CD4-positive, alpha-beta memory T cell (primary cell): ENCODE measurements at places on chromosomes 7 and 10.

- DNase-seq: no peak
These were observed 108.0 kb downstream of the SDK1 start for GRCh38 chr7:3408814-3409595.

GRCh38 chr7:152329469-152329868, 106.3 kb downstream of the KMT2C start:
- DNase-seq: no peak

GRCh38 chr7:28606421-28606820, 194.1 kb downstream of the CREB5 start:
- DNase-seq: no peak

GRCh38 chr7:156651474-156651873, 10.9 kb downstream of the RNF32 start:
- no peak for DNase-seq

- DNase-seq: no peak
These were observed 43.8 kb downstream of the ETV1 start for GRCh38 chr7:13945670-13946069.

DNA sequence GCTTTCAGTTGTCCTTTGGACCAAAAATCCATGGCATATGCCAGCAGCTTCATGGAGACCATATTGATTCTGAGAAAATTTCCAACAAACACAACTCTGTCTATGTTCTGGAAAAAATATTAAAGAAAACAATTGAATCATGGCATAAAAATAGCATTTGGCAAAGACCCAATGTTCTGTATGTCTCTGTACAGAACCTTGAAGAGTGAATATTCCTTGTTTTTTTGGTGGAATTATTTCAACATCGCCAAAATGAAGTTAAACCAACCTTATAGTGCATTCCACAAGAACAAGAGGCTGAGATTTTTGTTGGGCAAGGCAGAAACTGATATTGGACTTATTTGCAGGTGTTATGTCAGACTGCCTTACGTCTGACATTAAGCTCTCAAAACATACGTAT, 53.3 kb upstream of the SLC16A12 start:
- no peak for DNase-seq

GRCh38 chr7:102836977-102837376, 75.8 kb upstream of the LRRC17 start:
- DNase-seq: no peak

- no peak for DNase-seq
These were observed 40.5 kb upstream of the ACSL5 start for GRCh38 chr10:112333452-112333851.

DNA sequence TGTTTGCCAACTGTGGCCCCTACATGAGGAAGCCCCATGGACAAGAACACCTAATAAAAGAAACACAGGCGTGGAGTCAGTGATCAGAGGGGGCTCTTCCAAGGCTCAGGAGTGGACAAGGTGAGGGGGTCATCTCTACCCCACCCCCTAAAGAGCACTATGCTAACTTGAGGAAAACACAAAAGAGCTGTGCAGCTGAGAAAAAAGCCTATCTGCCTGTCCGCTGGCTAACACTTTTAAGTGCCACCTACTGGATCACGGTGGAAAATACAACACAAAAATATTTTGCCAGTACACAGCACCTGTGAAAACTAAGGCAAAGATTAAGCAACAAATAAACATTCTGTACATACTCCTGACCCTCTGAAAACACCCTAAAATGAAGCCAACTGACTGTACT, 53.1 kb upstream of the COBL start:
- DNase-seq: no peak

- DNase-seq: no peak
These were observed 131.1 kb upstream of the PTPRZ1 start for GRCh38 chr7:121741896-121742295.

- DNase-seq: peak; percentile 32
These were observed 233.0 kb upstream of the MKLN1 start for GRCh38 chr7:131094685-131095084.

DNA sequence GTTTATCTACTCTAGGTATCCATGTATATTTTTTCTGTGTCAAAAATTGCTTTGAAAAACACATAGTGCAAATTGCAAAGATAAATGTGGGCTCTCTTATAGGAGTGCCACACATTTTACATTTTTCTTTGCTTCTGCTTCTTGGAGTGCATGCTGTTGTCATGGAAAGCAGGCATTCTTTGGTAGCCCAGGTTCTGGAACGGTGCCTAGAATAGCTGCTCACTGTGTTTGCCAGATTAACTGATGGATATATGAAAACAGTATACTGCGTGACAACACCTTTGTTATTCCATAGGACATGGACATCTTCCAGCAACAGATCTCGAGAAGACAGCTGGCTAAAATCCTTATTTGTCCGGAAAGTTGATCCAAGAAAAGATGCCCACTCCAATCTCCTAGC, 13.4 kb downstream of the NIPSNAP2 start:
- DNase-seq: no peak

GRCh38 chr10:21927631-21928353, 75.7 kb downstream of the DNAJC1 start:
- DNase-seq: no peak

DNA sequence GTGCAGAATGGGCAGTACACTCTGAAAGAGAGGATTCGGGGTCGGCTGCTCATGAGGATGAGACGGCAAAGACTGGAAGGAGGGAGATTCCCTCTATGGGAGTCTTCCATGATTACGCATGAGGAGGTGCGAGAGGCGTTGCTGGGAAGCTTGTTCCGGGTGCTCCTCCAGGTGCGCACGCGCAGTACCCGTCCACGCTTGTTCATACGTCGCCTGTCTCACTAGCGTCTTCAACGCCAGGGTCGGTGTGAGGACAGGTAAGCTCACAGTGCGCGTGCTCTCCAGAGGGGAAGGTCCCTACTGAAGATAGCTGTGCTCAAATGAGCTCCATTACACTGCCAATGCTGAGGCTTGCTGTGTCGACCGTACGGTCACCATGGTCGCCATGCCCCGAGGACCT, 39.3 kb upstream of the BNIP3 start:
- no peak for DNase-seq

GRCh38 chr7:54090652-54091213, 451.4 kb upstream of the VSTM2A start:
- no peak for DNase-seq

- no peak for DNase-seq
These were observed 808 bp downstream of the C10orf71 start for GRCh38 chr10:49299816-49300139.

DNA sequence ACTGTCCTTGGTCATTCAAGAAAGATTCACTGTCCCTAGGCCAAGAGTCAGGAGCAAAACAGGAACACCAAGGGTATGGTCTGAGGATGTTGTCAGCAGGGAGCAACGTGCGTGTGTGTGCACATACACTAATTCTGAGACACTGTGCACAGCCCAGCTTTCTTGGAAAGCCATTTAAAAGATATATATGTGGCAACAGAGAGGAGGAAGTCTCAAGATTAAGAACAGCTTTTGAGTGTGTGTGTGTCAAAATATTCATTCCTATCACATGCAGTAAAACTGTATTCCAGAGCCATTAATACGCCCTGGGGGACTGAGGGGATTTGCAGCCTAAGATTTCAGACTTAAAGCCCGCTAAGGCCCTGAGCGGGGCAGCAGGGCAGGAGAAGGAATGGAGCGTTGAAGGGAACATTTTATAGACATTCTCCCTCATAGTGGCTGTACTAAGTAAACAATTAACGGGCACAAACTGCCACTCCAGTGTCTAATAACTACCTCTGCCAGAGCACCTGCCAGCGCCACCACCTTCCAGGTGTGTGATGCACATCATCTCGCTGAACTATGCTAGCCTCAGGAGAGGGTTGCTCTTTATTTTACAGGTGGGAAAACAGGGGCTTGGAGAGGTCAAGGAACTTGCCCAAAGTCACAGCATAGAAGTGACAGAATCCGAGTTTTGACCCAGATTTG, 2.0 kb downstream of the NOD1 start:
- no peak for DNase-seq

DNA sequence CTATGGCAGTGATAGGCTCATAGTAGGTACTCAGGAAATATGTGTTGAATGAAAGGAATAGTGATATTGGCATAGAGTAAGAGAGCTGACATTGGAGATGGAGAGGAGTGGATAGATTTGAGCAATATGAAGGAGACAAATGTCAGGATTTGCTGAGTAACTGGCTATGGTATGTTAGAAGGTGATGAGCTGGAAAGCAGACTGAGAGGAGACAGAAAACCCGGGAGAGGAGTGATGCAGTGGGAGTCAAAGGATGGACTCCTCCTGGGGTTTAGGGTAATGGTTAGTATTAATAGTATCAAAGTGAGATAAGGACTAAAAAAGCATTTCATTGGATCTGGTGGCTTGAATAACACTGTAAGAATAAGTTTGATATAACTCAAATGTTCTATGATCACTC, 64.8 kb downstream of the CD36 start:
- DNase-seq: no peak

DNA sequence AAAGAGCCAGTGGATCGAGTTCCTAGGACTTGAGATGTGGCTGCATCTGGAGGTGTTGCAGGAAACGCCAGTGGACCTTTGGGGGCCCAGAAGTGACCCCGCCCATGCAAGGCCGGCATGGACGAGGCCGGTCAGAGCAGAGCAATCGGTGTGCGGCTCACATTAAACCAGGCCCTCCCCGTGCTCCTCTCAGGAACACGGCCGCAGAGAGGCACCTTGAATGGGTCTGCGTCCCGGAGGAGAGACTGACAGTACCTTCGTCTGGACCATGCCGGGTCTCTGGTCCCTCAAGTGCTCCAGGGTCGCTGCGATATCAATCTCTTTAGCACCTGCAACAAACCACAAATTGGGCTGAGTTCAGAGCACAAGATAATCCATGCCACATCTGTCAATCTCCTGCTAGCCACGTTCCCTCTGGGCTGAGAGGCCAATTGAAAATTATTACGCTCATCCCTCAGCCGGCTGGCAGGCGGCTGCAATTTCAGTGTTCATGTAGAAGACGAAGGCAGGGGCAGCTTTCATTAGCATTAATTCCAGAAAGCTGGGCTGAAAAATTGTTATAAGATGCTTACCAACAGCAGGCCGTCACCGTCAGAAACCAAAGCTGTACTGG, 212.0 kb downstream of the DNAJB6 start:
- DNase-seq: no peak

GRCh38 chr10:54372179-54372578, 428.9 kb downstream of the PCDH15 start:
- DNase-seq: no peak

DNA sequence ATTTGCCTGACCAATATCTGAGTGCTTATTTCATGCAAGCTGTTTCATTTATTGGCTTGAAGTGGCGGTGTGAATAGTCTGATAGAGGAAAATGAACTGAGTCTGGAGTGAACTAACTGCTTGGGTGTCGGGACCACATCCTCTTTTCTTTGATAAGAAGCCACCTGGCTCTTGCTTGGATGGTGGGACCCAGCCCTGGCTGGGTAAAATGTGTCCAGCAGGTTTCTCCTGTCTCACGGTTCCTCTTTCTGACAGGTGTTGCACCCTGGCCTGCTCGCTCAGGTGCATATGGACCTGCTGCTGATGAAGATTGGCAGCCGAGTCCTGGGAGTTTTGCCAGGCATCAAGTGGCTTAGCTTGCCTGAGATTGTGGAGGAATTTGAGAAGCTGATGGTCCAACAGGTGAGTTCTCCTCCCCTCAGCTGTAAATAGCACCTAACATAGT, 1.6 kb downstream of the ADCK2 start:
- DNase-seq: no peak

GRCh38 chr7:50657341-50657873, 92.2 kb upstream of the DDC start:
- no peak for DNase-seq

- no peak for DNase-seq
These were observed 361.5 kb downstream of the FRMD4A start for GRCh38 chr10:13969118-13969791.

DNA sequence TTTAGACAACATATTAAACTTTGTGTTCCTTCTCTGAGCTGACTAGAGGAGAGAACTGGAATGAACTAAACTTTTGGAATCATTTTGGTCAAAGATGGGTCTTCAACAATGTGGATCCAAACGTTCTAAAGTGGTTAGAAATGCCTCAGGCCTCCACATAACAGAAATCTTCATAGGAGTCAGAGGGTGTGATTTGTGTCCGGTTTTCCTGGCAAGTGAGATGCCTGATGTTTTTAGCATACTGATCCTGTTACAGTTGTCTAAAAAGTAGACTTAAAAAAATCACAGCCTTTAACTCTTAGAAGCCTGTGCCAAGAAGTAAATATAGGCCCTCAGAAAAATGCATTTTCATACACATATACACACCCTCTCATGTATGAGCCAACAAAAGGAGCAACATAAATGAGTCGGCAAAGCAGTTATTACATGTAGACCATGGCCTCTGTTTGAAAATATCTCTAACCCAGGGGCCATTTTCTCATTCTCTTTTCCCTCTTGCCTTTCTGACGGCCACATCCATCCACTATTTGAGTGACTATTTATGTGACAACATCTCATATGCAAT, 64.5 kb downstream of the ST7 start:
- DNase-seq: no peak

DNA sequence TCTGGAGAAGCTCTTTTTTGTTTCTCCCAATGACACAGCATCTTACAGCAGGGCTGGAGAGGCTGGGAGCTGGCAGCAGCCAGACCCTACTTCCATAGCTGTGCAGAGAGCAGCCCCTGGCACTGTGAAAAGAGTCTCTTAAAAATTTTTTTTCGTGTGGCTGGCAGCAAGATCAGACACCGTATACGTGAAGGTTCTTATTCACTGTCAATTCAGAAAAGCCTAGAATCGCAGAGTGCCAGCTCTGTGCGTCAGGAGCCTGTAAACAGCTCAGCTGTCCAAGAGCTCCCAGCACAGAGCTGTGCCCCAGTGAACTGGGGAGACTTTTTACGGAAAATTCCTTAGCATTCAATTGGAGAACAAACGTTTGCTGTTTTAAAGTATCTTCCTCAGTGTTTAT, 6.5 kb downstream of the BAG3 start:
- DNase-seq: no peak

GRCh38 chr7:102042016-102042656, 224.7 kb downstream of the CUX1 start:
- DNase-seq: no peak

DNA sequence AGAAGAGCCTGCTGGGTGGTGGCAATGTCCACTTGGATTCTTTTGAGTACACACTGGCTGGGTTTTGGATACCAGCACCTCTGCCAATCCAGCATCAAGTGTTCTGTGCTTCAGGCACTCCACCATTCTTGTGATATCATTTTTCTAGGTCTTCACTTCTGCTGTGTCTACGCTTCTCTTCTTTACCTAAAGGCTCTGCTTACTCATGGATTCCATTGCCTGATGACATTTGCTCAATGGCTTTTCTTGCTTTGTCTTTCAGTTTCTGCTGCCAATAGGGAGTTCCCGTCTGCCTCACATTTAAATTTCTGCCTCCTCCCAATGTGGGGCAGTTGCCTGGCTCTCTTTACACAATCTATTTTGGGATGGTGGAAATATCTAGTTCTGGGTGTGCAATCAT, 12.7 kb upstream of the PAPSS2 start:
- no peak for DNase-seq

DNA sequence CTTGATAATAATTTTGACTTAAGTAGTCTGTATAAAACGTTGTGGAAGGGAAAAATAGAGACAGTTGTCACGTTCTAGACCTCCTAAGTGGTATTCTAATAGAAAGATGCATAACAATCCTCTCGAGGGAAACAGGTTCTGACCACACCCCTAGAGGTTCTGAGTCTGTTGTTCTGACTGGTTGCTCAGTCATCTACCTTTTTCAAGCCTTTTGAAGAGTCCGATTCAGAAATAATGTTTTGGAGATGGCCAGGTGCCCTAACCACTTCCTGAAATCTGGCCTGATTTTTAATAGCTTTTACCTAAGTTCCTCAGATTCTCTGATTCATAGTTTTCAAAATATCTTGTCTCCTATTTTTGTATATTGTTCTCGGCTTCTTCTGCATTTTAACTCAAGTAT, 175.6 kb downstream of the HDAC9 start:
- DNase-seq: no peak

GRCh38 chr7:113338071-113338696, 219.8 kb upstream of the SMIM30 start:
- no peak for DNase-seq
